NCI-H1048 (cell line): ENCODE measurements at places on chromosomes 1 and 21.

DNA sequence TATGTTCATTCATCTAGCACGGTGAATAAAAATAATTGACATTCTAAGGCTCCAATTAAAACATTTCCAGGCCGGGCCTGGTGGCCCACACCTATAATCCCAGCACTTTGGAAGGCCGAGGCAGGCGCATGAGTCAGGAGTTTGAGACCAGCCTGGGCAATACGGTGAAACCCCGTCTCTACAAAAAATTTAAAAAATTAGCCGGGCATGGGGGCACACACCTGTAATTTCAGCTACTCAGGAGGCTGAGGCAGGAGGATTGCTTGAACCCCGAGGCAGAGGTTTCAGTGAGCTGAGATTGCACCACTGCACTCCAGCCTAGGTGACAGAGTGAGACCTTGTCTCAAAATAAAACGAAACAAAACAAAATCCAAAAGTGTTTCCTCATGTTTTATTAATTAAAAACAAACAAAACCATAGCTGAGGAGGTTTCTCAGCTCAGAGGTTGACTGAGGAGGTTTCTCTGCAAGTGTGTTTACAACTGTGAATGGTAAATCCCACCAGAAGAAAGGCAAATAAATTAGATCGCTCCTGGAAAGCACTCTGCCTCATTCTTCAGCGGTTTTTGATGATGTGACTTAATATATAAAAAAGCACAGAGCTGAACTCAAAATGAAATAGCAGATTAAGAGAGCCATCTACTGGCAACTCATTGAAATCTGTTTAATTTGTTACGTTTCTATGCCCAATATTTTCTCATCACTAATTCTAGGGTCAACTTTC lies 37.7 kb upstream of the ATG4C start:
- no peak for DNase-seq

DNA sequence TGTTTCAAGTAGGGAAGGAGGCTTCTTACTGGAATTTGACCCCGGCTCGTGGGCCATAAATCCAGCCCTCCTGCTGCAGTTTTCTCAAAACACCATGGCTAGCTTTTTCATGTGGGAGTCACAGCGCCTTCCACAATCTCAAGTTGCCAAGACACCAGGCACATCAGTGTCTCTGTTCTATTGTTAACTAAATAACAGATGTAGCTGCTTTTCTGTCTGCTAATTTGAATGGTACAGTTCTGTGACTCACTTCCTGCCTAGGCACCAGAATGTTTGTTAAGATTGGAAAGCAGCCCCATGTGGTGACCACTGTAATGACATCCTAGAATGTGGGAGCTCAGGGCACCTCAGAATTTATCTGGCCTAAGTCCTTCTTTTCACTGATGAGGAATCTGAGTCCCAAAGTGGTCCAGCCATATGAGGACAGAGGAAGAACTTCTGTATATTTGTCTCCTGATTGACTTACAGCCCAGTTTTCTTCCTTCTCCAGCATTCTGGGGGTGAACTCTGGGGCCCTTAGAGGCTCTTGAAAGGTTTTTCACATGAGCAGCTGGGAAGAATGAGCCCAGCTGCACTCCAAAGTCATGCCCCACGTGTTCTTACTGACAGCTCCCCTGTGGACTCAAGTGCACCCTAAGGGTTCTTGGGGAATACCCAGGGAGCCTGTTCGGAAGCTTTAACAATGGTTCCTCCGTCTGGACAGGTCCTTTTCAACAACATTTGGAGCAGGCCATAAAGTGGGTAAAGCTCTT lies 27.5 kb downstream of the TRIM45 start:
- no peak for DNase-seq

DNA sequence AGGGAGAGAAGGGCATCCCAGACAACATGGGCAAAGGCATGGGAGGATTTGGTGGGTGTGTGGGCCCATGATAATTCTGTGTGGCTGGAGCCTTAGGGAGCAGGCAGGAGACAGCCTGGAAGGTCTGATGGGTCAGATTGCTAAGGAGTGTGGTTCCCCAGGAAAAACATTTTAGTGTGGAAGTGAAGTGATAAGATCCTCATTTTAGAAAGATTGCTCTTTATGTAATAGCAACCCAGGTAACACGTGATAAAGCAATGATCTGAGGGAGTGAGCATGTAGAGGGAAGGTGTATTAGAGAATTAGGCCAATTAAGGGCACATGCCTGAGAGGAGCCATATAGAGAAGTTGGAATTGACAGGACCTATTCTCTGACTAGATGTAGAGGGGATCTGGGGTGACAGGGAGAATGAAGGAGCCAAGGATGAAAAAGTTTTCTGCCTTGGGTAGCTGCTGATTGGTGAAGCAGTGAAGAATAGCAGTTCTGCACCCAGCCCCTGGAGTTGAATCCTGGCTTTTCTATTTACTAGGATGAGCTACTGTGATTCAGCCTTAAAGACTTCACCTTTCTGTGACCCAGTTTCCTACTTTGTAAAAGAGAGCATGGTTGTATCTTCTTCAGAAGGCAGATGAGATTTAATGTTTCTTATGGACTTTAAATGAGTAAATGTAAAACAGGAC lies 18.7 kb upstream of the SLAMF6 start:
- DNase-seq, result no peak

DNA sequence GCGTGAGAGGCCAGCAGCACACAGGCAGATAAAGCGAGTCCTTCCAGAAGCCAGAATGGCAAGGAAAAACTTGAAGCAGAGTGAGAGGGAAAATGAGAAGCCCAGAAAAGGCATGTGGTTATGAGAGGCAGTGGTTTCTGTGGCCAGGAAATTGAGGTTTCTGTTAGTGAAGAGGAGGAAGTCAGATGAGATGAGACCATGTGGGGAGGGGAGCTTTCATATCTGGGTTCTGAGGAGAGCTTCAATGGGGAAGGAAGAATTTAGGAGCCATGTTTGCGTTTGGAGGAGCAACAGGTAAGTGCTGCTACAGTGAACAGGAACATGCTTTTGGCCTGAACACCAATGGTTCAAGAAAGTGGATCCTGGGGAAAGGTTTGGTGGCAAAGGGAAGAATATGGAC lies 6.1 kb upstream of the CD1A start:
- no peak for DNase-seq

- DNase-seq, result no peak
Measured at GRCh38 chr1:166914111-166914510, 38.0 kb upstream of the TADA1 start.

DNA sequence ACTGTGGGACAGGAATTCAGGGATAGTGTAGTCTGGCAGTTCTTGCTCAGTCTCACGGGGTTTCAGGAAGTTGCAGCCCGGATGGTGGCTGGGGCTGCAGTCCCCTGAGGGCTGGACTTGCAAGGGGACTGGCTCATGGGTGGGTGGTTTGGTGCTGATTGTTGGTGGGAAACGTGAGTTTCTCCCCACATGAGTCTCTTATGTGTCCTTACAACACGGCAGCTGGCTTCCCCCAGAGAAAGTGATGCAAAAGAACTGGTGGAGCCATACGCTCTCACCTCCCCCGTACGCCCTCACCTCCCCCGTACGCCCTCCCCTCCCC lies 64.9 kb downstream of the EVA1C start:
- no peak for DNase-seq

- DNase-seq, result no peak
Measured at GRCh38 chr1:228308628-228309325, 97.9 kb downstream of the TRIM11 start.

- no peak for DNase-seq
Measured at GRCh38 chr1:52706136-52706670, 8.1 kb upstream of the COA7 start.

GRCh38 chr1:231340328-231341013 lies 2.4 kb downstream of the SPRTN start:
- no peak for DNase-seq

GRCh38 chr1:98388441-98388840 lies 273.1 kb upstream of the SNX7 start:
- no peak for DNase-seq

- no peak for DNase-seq
Measured at GRCh38 chr1:13461977-13462376, 51.7 kb downstream of the PRAMEF20 start.

DNA sequence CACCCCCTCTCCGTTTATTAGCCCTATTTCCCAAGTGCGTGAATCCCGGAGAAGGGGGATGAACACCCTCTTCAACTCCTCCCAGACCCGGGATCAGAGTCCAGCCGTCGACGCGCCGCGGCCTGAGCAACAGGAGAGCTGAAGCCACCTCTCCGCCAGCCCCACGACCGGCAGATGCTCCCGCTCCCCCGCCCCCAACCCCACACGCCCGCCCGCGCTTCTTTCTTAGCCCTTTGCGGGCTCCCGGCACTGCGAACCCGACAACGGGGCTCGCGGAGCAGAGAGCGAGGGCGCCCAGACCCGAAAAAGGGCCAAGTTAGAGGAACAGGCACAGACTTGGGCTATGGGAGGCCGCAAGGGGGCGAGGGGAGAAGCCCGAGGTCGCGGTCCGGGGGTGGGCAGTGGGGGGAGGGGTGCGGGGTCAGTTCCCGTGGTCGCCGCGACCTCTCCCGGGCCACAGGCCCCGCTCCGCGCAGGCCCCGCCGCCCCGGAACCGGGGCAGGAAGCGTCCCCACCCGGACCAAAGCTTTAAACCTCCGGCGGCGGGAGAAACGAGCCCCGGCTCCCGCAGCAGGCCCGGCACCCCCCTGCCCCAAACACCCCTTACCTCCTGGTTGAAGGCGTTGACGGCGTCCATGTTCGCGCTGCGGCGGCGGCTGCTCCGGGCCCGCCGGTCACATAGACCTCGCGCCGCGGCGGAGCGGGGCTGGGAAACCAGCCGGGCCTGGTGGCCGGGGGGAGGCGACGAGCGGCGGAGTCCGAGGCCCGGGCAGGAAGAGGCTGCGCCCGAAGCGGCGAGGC lies 662 bp downstream of the SCAF4 start:
- DNase-seq, result no peak

DNA sequence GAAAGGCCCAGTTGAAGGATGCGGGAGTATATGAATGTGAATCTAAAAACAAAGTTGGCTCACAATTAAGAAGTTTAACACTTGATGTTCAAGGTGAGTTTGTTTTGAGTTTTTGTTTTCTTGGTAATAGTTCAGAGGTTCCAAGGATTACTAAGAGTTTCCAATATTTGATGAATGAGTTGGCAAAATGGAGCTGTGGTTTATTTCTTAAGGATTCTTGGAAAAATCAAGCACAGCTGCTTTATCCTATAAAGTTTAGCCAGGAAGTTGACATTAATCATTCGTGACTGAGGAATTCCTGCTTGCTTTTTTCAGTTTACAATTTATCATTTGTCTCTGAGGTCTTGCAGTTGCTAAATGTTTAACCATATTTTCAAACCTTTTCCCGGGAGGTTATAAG lies 15.1 kb downstream of the VCAM1 start:
- no peak for DNase-seq

DNA sequence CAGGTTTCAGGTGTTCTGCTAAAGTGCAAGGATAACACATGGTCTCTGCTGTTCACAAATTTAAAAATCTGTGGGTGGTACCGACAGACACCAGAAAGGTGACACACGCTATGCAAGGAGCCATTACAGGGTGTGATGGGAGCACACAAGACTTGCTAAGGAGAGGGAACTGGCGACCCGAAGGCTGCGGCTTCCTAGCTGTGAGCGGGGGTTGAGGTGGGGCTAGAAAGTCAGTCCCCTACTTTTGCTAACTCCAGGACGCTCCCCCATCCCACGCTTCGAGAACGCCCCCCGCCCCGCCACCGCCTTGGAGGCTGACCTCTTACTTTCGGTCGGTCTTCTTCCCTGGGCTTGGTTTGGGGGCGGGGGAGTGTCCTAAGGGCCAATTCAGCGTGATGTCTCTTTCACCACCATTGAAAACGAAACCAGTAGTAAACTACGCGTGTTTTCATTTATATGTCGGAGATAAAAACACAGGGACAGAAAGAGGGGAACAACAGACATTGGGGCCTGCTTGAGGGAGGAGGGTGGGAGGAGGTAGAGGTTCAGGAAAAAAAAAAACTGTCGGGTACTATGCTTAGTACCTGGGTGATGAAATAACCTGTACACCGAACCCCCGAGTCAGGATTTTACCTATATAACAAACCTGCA lies 1.1 kb downstream of the CKS1B start:
- no peak for DNase-seq

DNA sequence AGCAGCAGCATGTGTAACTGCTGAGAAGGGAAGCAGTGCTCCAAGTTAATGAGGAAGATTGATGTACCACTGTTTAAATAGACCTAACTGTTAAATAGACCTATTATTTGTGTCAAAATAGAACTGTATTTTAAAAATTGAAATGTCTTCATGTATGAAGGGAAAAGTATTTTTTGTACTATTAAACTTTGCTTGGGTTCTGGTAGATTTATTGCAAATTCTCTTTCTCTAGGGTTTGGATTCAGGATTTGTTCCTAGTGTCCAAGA lies 128.3 kb downstream of the OSBPL9 start:
- no peak for DNase-seq

GRCh38 chr1:227234998-227235405 lies 83.3 kb downstream of the CDC42BPA start:
- DNase-seq, result no peak

- DNase-seq, result no peak
Measured at GRCh38 chr21:26593800-26594199, 20.7 kb upstream of the CYYR1 start.

DNA sequence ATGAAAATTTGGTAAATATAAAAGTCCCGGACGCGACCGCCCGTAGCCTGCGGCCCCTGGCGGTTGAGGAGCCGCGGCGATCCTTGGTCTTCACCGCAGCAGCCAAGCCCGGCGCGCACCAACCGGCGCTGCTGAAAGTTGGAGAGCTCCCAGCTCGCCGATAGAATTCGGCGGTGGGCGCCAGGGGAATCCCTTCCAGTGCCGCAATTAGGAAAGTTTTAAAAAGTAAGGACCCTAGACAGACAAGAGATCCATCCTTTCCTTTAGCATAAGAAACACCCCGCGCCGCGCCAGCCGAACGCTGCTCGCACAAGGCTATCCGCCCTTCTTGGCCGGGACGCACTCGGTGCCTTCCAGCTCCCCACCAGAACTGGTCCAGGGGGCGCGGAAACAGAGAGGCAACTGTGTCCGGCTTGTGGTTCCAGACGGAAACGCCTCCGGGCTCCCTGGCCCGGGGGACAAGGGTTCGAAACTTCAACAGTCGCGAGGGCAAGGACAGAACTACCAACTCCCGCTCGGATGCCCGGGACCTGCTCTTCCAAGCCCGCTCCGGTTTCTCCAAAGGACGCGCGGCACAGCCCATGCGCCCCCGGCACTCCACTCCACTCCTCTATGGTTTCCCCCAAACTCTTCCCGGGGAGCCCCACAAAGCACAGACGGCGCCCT lies 1.7 kb downstream of the FAM78B start:
- no peak for DNase-seq

DNA sequence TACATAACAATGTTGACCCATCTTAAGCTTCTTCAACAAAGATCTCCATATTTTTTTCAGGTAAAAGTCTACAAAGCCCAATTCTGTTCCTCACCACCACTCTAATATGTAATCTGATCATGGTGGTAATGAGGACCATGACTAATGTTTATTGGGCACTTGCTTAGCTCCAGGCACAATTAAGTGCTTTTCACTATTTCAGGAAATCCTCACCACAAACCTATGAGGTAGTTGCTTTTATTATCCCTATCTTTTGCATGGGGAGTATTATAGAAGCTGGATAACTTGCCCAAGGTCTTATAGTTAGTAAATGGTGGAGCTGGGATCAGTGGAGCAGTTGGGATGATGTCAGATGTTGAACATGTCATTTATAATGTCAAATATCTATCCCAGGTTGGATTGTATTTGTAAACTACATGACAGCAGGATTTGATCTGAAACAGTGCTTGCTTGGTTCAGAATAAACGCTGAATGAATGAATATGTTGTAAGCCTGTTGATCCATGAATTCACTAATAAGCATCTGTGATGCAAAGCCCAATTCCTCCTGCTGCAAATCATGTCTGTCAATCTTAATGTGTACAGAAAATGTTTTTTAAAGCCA lies 283.3 kb upstream of the ST6GALNAC5 start:
- no peak for DNase-seq
